ENCODE measurements at places on chromosomes 4 and X.

GRCh38 chr4:42767669-42768068, 110.8 kb upstream of the ATP8A1 start:
- no peak for DNase-seq

DNA sequence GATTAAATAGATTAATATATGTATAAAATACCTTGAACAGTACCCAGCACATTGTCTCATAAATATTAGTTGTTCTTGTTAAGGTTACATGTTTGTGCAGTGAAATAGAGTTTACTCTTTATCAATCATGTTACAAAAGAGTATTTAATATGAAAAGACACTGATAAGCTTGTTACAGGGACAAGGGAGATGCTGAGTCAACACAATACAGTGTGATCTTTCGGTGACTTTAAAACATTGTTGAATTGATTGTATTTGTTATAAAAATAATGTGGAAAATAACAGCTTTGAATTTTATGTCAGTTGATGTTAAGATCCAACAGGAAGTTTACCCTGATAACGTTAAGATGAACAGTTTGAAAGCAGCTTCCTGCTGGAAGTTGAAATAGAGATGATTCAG, 1.4 kb upstream of the WDR13 start:
- DNase-seq: no peak

GRCh38 chrX:105120463-105120862, 100.0 kb downstream of the TEX13A start:
- no peak for DNase-seq

DNA sequence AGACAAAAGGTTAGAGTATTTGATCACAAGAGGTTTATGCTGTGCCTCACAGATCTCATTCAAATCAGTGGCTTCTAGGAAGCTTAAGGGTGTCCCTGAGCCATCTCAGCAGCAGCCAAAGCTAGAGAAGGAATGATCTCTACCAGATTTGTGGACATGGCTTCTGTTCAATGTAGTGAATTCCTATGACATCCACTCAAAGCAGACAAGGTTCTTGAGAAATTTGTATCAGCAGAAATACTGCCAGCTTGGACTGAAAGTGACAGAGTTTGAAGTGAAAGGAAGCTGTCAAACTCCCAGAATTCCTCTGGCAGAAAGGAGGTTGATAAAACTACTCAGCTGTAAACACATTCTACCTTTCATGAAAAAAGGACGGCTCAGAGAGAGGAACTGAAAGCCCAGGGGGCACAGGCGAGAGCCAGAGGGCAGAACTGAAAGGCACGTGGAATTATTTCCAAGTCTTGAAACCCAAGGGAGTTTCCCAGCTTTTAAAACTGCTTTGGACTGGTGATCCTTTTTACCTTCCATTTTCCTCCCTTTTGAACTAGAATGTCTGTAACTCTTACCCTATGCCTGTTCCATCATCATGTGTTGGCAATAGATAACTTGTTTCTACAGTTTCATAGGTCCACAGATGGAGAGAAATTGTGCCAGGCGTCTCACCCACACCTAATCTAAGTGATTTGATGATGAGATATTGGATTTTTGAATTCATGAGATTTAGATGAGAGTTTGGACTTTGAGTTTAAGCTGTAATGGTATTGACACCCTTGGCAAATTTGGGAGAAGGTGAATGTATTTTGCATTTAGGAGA, 14.5 kb upstream of the MED14 start:
- no peak for DNase-seq

DNA sequence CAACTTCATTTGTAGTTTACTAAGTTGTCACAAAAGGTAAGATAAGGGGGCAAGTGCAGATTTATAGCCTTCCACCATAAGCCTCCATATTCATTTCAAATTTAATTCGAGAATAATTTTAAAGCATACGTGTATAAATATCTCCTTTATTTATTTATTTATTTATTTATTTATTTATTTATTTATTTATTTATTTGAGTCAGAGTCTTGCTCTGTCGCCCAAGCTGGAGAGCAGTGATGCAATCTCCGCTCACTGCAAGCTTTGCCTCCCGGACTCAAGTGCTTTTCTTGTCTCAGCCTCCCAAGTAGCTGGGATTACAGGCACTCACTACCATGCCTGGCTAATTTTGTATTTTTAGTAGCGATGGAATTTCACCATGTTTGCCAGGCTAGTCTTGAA, 523.4 kb downstream of the FAT4 start:
- DNase-seq: no peak

DNA sequence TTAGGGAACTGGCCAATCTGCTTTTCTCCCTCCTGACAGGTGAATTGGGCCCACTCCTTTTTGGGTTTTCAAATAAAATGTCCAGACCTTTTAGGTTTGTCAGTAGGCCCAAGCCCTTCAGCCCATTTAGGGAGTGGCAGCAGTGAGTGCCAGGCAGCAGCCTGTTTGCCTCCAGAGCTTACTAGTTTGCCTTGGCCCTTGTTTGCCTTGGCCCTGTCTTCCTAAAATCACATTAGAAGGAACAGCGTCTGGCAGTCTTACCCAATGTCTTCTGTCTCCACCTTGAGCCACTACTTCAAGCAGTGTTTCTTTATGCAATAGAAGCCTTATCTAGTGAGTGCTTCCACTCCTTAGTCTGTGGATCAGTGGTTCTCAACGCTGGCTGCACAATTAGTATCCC, 117.1 kb downstream of the TMEM164 start:
- no peak for DNase-seq

- DNase-seq: peak; percentile 43
These were observed 29.6 kb downstream of the ADH7 start for GRCh38 chr4:99405433-99406115.

GRCh38 chr4:165507381-165507780, 128.6 kb downstream of the CPE start:
- no peak for DNase-seq

GRCh38 chrX:54944816-54945215, 24.2 kb downstream of the TRO start:
- no peak for DNase-seq

DNA sequence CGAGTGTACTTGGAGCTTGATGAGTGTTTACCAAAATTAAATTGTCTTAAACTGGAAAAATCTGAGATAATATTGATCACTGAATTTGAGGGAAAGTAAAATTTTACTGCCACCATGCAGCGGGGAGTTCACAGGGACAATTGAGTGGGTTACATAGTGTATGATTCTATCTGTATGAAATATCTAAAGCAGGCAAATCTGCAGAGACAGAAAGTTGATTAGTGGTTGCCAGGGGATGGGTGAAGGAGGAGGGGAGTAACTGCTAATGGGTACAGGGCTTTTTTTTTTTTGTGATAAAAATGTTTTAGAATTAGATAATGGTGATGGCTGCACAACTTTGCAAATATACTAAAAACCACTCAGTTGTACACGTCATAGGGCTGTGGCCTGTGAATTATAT, 35.4 kb upstream of the PDLIM3 start:
- no peak for DNase-seq

DNA sequence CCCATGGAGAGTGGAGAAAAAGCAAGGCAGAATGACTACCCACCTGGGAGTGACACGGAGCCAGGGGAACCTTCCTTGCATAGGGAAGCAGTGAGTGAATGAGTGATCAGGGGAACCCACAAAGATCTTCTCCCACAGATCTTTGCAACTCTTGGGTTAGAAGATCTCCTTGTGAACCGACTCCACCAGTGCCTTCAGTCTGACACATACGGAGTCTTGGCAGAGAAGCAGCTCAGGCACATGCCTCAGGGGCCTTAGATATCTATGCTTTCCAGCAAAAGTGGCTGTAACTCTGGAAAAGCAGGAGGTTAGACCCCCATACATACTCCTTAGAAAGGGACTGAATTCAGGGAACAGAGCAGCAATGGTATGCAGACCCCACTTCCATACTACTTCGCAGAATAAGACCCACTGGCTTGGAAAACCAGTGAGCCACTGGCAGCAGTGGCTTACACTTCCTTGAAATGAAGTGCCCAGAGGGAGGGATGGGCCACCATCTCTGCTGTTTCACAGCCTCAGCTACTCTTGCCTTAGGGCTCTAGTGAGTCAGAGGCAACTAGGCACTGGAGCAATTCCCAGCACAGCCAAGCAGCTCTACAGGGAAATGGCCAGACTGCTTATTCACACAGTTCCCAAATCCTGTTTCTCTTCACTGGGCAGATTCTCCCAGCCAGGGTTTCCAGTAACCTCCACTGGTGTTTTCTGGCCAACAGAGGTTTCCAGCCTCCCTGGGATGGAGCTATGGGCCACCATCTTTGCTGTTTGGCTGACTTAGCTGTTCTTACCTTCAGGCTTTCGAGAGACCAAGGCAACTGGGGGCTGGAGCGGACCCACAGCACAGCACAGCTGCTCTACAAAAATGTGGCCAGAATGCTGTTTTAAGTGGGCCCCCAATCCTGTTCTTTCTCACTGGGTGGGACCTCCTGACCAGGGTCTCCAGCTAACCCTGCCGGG, 82.8 kb upstream of the TCEAL2 start:
- DNase-seq: no peak

- DNase-seq: no peak
These were observed 64.4 kb upstream of the VCX3A start for GRCh38 chrX:6599230-6599860.

- no peak for DNase-seq
These were observed 437.6 kb upstream of the AGA start for GRCh38 chr4:177879851-177880250.

DNA sequence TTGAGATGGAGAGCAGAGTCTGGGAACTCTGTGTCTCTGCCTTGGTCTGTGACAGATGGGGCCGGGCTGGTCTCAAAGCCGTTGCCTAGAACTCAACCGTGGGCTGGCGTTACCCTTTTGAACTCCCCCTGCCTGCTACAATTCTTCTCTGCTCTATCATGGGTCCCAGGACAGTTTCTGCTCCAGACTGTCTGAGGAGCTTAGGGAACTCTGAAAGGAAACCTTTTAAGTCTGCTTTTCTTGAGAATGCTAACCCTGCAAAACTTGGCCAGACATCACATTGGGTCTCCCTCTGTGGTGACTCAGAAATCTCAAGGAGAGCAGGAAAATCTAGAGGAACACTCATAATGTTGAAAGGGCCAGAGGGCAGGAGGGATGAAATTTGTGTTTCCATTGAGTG, 240.6 kb downstream of the CBR4 start:
- no peak for DNase-seq

GRCh38 chr4:79042079-79042674, 102.9 kb upstream of the PAQR3 start:
- DNase-seq: no peak

- DNase-seq: no peak
These were observed 58.3 kb downstream of the GRID2 start for GRCh38 chr4:92362028-92362427.

GRCh38 chr4:129143359-129143758, 47.4 kb downstream of the C4orf33 start:
- DNase-seq: no peak
